Astrocyte (in vitro differentiated cells and primary cell): ENCODE measurements at places on chromosomes 5 and 9. TPM values are rescaled to one million over a fixed set of nuclear protein-coding genes. Genes with fewer than 3 reads are reported as not detected.

DNA sequence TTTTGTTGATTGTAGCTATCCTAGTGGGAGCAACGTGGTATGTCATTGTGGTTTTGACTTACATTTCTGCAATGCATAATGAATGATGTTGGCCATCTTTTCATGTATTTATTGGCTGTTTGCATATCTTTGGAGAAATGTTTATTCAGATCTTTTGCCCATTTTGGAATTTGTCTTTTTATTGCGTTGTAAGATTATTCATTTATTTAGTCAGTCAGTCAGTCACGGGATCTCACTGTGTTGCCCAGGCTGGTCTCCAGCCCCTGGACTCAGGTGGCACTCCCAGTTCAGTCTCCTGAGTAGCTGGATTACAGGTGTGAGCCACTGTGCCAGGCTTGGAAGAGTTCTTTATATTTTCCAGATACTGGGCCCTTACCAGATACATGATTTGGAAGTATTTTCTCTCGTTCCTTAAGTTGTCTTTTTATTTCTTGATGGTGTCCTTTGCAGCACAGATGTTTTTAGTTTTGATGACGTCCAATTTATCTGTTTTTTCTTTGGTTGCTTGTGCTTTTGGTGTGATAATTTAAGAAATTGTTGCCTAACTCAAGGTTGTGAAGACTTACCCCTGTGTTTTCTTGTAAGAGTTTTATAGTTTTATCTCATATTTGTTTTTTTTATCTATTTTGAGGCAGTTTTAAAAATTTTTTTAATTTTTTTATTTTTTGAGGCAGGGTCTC, 67.1 kb downstream of the EHMT1 start:
- DNase-seq = peak; percentile 69

GRCh38 chr5:77076961-77077828, 9.9 kb downstream of the ZBED3 start:
- DNase-seq = peak; percentile 49

DNA sequence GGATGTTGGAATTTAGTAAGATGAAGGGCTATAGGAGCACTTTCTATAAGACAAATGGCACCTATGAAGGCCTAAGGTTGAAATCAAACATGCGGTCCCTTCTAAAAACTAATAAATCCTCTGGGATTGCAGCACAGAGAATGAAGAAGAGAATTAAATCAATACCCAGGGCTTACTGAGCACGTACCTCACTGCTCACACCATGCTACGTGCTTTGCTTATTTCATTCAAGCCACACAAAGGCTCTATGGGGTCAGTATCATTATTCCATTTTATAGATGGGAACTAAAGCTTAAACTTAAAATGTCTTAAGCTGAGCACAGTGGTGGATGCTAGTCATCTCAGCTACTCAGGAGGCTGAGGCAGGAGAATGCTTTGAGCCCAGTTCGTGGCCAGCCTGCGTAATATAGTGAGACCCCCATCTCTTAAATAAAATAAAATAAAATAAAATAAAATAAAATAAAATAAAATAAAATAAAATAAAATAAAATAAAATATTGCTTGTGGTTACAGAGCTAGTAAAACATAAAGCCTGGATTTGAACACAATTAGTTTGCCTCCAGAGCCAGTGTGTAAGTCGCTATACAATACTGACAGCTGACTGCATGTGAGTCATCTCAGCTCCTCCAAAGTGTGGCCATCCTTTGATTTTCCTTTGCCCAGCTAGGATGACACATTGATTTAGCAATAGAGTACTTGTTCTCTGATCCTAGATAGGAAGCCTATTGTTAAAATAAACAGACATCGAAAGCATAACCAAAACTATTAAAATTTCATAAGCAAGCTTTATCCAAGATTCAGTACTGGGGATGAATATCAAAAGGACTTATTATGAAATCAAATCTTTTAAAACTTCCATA, 20.9 kb upstream of the DPYSL3 start:
- DNase-seq = peak; percentile 88

DNA sequence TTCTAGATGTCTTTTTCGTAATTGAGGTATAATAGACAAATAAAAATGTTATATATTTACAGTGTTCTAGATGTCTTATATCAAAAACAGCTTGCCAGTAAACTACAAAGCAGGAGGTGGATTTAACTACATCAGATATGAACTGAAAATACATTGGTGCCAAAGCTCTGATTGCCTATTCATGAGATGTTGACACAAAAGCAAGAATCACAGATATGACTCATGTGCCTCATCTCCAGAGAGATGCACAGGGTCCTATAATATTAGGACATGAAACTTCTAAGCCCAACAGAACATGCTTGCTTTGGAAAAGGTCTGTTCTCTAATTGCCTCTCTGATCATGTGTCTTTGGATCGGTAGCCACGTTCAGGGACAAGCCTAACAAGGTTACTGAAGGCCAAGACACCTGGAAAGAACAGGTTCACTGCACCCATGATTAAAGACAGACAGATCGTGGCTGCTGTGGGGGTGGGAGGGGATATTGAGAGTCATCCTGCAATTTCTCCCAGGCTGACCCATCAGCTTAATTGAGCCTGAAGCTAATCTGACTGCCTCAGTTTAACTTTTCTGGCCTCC, 16.8 kb downstream of the ABCA1 start:
- DNase-seq = peak; percentile 45

DNA sequence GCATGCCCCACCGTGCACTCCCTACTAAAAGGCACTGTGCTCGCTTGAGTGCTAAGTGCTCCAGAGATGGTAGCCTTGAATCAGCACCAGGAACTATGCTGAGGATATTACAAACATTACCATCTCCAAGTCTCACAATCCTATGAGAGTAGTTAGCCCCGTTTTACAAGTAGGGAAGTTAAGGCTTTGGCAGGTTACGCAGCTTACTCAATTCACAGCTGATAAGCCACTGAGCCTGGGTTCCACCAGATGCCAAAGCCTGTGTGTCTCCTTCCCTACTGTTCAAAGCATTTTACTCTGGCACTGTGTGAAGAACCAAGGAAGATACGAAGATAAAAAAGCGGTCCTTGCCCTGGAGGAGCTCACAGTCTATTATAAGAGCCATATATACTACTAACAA, 216.2 kb downstream of the EBF1 start:
- DNase-seq = no peak

GRCh38 chr5:27474047-27474309, 435.6 kb upstream of the CDH9 start:
- DNase-seq = no peak

GRCh38 chr9:113604393-113604792, 140.9 kb downstream of the RGS3 start:
- no peak for DNase-seq

DNA sequence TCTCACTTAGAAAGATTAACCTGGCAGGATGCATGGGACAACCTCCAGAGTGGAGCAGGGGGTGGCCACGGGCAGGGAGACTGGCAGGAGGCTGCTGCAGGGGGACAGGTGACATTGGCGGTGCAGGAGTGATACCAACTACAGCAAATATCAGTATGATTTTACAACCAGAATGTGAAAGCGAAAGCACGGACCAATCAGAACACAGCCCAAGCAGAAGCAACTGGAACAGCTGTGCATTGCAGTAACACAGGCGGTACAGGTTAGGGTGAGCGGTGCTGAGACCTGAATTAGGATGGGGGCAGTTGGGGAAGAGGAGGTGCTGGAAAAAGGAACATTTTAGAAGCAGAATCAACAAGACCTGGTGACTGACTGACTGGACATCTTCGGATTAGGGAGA, 29.3 kb downstream of the POLR1E start:
- no peak for DNase-seq

- no peak for DNase-seq
Measured at GRCh38 chr5:87399720-87400119, 13.0 kb downstream of the CCNH start.

- DNase-seq = peak; percentile 55
Measured at GRCh38 chr5:134524272-134524825, 1.1 kb upstream of the JADE2 start.

DNA sequence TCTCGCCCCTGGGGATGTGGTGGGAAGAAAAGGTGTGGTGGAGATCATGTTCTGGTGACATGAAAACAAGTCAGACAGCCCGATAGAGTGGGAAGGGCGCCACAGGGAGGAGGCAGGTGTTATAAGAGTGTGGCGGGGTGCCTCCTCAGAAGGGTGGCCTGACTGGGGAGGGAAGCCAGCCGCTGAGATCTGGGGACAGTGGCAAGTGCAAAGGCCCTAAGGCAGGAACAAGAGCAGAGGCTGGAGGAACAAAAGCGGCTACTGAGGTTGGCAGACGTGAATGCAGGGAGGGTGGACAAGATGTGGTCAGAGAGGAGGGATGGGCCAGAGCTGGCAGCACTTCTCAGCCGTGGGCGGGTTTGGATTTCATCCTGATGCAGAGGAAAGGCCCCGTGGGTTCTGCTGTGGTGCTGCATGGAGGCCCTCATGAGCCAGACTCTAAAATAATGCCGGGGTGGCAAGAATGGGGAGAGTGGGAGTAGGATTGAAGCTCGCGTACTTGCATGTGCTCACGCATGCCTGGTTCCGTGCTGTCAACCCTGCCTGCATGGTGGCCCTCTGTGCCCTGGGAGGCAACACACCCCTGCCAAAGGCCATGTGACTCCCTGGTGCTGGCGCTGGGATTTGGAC, 89.2 kb downstream of the MVB12B start:
- DNase-seq = no peak

DNA sequence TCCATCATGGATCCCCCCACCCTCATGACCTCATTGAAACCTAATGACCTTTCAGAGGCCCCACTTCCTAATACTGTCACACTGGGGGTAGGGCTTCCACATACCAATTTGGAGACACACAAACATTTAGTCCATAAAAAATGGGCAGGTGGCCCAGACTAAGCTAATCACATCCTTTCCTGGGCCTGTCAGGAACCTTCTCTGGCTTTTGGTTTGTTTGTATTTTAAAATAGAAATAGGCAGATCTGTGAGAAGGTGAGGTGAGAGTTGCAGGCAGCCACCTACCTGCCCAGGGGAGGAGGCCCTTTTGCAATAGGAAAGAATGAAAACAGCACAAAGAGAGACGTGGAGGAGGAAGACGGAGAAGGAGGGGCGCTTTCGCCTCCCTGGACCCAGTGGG, 90.2 kb upstream of the BOD1 start:
- DNase-seq = no peak

DNA sequence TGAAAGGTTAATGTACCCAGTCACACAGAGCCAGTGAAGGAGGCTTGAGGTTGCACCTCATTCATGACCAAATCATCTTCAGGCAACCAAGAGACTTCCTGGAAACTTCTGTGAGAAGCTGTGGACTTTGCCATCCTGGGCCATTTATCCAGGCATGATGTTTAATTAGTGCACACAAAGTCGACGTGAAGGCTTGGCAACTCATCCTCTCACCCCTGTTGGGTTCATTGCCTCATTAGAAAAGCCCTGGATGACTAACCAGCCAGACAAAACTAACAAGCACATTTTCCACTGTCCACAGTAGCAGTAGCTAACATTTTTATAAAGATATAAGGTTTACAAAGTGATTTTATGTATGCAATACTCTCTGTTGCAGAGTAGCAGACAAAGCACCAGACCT, 65.7 kb upstream of the ZNF462 start:
- DNase-seq = peak; percentile 45

GRCh38 chr5:170105642-170106611, at the start of gene FOXI1:
FOXI1 (plus strand) TSS chr5:170105897; CDS start chr5:170105958, 61 bp downstream.
- DNase-seq = no peak

DNA sequence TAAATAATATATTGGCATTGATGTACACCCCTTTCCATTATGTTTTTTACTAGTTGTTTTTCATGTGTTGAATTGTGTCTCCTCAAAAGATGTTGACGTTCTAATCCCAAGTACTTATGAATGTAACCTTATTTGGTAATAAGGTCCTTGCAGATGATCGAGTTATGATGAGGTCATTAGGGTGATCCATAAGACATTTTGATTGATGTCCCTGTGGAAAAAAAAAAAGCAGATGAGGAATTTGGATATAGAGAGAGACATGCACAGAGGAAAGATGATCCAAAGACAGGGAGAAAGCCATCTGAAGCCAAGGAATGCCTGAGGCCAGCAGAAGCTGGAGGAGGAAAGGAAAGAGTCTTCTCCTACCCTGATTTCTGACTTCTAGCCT, 632.7 kb downstream of the TLR4 start:
- peak; percentile 22 for DNase-seq

GRCh38 chr9:2299156-2299842, 284.2 kb downstream of the SMARCA2 start:
- DNase-seq = no peak

- no peak for DNase-seq
Measured at GRCh38 chr5:94481059-94481458, 137.3 kb downstream of the KIAA0825 start.

DNA sequence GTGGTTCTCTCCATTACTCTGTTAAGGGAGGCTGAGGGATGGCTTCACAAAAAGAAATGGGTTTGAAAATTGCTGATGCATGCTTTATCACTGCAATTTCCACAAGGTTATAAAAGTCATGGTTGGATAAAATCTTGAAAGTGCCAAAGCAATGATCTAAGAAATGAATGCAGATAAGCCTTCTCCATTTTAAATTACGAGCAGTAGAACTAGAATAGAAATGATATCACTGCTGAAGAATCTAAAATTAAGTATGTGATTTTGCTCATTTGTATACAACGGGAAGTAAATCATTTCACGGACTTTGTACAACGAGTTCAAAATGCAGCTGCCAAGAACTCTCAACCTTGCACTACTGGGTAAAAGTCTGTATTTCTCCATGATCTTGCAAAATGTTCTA, 299.0 kb downstream of the PRELID2 start:
- peak; percentile 16 for DNase-seq

GRCh38 chr5:124936626-124936933, 190.1 kb upstream of the ZNF608 start:
- no peak for DNase-seq

GRCh38 chr5:62977661-62978060, 399.0 kb downstream of the LRRC70 start:
- DNase-seq = no peak

DNA sequence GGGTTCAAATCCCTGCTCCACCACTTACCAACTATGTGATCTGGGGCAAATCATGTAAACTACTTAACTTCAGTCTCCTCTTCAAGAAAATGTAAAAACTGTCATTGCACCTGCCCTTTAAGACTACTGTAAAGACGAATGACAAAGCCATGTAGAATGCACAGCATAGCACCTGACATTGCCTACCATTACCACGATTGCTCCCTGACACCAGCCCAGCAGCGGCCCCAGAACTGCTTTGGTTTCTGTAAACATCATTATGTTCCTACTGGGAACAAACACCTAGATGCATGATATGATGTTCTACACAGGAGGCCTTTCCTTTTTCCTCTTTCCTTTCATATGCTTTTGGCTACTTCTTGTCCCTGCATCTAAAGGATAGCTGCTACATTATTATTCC, 23.1 kb upstream of the PLPP6 start:
- no peak for DNase-seq

GRCh38 chr9:116101516-116101915, 52.1 kb upstream of the PAPPA start:
- peak; percentile 77 for DNase-seq

MSX2 gene
- 5.6 and 12.0 TPM in 2 replicates for total RNA-seq

CCL21 gene
- total RNA-seq = not detected in 2 replicates

BHMT2 gene
- not detected in 2 replicates for total RNA-seq

COL23A1 gene
- 0.16 and 0.19 TPM in 2 replicates for total RNA-seq

LCP2 gene
- 0.09 TPM in 1 of 2 replicates, not detected in the other for total RNA-seq

PHPT1 gene
- total RNA-seq = 192 and 215 TPM in 2 replicates

IL33 gene
- not detected in 2 replicates for total RNA-seq
